GM04504 (cell line): ENCODE measurements at places on chromosomes 5 and 9.

- no peak for DNase-seq
Measured at GRCh38 chr5:60594715-60595477, 105.1 kb downstream of the DEPDC1B start.

DNA sequence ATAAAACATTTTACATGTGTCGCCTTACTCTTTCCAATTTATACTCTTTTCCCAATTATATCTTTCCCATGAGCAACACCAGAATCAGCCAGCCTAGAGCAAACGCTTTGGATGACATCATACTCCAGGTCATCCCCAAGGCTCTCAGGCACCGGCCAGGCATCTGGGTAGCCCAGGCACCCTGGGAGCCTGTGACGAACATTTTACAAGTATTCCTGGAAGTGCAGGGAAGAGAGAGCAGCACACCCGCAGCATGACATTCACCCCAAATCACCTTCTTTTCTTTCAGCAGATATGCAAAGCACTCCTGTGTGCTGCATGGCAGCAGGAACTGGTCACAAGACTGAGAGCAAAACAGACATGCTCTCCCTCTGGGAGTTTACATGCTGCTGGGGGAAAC, 75.7 kb upstream of the SMIM23 start:
- DNase-seq, result no peak

GRCh38 chr9:29773676-29774075, 2200.4 kb upstream of the C9orf72 start:
- no peak for DNase-seq

- DNase-seq, result no peak
Measured at GRCh38 chr9:107237873-107238272, 45.2 kb upstream of the RAD23B start.

DNA sequence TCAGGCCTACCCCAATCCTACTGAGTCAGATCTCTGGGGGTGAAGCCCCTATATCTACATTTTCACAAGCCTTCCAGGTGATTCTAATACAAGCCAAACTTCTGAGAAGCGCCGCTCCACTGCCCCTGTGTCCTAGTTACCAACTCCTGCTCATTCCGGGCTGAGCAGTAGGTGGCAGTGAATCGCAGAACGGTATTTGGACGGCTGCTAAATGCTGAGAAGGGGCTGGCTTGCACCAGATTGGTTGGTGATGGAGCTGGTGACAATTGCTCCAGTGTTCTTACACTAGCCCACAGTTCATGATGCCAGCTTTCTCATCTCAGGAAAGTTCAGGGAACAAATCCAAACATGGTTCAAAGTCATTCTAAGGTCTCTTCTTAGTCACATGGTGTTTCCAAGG, 31.1 kb upstream of the FGF1 start:
- no peak for DNase-seq

DNA sequence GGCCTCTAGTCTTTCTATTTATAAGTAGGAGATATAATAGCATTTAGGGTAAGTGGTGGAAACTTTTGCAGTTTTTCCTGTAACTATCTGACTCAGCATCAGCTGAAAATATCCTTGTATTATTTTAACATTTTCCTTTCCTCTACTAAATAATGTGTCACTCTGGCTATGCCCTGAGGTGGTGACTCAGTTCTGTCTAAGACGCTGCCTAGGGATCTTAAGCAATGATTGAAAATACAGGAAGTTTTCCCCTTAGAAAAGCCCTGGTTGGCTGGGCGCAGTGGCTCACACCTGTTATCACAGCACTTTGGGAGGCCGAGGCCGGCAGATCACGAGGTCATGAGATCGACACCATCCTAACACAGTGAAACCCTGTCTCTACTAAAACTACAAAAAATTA, 9.3 kb upstream of the EDIL3 start:
- DNase-seq, result no peak

DNA sequence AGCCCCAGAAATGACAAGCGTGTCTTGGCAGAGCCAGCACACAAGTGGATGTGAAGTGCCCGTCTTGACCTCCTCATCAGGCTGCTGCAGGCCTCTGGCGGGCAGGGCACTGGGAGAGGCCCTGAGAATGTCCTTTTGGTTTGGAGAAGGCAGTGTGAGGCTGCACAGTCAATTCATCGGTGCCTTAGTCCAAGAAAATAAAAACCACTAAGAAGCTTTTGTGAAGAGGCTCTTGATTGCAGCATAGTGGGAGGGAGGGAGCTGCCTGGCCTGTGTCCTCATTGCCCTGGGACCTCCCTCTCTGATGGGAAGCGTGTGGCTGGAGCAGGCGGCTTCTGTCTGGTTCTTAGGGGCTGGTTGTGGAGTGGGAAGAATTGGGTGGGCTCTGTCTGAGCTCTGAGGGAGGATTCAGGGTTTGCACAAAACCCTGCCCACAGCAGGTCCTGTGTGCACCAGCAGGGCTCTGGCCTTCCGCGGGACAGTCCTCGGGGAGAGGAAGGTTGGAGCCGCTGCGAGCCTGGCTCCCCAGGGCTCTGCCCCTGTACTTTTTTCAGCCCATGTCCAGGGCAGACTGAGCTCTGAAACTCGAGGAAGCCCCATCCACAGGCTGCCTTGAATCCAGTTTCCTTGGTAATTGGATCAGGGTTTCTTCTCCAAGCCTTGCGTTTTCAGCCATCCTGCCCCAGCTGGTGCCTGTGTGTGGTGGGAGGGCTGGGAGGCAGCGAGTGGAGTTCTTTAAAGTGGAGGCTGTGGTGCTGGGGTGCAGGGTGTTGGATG, 1.1 kb downstream of the HRCT1 start:
- DNase-seq, result no peak

DNA sequence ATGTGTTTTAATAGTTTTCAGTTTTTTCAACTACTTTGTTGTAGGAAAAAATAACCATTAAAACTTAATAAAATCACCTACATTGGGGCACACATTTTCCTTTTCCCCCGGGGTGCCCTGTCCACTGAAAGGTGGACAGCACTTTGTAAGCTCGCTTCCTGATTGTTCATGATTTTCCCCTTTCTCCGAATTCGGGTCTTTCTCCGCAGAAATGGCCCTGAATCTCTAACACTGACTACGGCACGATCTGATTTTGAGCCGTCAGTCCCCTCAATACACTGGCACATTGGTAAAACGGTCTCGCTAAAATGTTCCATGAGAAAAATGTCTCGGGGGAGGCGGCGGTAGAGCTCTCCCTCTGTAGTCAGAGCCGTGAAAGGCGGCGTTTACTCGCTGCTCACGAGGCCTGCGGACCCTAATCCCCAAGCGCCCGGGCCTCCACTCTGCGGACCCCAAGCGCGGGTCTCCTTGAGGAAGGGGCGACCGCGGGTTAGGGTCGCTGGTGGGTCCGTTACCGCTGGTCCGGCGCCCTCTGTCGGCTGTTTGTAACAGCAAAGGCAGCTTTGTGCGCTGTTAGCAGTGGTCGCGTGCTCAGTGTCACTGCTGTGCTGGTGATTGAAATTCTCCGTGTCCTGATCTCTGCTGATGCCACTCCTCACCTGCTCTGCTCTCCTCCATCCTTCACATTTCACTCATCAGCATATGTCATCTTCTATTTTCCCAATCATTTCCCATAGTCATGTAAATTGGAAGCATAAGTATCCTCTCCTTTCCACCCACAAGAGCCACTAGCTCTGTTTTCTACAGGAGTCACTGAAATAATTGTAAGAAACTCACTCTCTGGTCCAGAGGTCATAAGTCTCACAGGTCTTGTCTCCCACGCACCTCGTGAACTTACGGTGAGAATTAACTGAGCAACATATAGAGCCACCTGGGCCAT, 10.8 kb upstream of the IFNA2 start:
- no peak for DNase-seq

GRCh38 chr5:86909418-86910295, 291.9 kb downstream of the COX7C start:
- DNase-seq, result peak; percentile 76

GRCh38 chr9:3880851-3881250, 355.1 kb upstream of the RFX3 start:
- peak; percentile 87 for DNase-seq

- no peak for DNase-seq
Measured at GRCh38 chr5:89440670-89441069, 557.7 kb upstream of the MEF2C start.

DNA sequence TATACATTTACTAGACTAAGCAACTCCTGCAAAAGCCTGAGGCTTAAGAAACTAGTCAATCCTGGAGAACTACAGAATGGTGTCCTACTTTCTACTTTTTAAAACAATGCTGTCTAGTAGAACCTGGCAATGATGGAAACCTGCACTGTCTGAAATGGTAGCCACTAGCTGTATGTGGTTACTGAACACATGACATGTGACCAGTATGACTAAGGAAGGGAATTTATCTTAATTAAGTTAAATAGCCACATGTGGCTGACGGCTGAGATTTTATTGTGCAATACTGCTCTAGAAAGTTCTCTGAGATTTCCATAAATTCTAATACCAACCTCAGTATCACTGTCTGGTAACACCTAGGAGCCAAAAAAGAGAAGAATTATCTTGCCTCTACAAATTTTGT, 44.9 kb upstream of the RAPGEF6 start:
- DNase-seq, result peak; percentile 65

DNA sequence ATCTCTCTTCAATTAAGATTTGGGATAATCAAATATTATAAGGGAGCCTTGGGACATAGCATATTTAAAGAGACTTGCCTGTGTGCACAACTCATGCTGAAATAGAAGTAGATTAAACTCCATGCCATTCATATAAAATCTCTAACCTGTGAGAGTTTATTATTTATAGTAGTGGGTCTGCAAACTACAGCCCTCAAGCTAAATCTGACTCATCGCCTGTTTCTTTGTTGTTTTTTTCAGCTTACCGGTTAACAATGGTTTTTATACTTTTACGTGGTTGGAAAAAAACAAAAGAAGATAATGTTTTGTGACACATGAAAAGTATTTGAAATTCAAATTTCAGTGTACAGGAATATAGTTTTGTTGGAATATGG, 61.9 kb upstream of the GHR start:
- no peak for DNase-seq

GRCh38 chr9:136339173-136339957, 12.0 kb downstream of the GPSM1 start:
- DNase-seq, result no peak

DNA sequence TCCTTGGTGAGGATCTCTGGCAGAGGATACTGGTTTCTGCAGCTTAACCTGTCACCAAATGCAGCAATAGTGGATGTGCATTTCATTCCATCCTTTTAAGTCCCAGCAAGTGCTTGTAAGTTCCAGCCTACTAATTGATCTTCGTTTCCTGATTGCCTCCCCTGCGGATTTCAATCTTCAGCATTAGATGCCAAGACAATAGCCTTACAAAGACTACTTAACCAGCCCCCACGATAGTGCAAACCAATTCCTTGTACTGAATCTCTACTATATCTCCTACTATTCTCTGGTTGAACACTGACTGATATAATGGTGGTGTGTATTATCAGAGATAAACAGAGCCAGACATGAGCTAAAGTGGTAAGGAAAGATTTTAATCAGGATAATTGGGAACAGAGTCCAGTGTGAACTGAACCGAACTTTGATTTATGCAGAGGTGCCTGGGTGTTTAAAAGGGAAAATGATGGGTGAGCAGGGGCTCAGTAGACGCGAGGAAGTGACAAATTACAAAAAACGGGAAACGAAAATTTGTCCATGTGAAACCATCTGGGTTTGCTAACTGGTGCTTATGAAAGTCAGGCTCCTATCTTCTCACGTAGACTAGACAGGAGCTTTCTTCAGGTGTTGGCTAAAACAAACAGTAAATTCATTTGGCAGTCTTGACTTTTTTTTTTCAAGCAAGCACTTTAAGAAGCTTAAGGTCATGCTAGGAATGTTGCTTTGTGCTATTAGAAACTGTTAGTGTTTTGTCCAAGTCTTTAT, 106.9 kb upstream of the ST8SIA4 start:
- DNase-seq, result no peak

- no peak for DNase-seq
Measured at GRCh38 chr5:17709011-17709710, 74.9 kb downstream of the TAF11L14 start.

- DNase-seq, result no peak
Measured at GRCh38 chr5:168415971-168416370, 70.3 kb upstream of the RARS1 start.

GRCh38 chr9:100020121-100020795, 78.5 kb downstream of the ERP44 start:
- DNase-seq, result peak; percentile 3

- no peak for DNase-seq
Measured at GRCh38 chr9:119839888-119840287, 470.7 kb upstream of the BRINP1 start.

DNA sequence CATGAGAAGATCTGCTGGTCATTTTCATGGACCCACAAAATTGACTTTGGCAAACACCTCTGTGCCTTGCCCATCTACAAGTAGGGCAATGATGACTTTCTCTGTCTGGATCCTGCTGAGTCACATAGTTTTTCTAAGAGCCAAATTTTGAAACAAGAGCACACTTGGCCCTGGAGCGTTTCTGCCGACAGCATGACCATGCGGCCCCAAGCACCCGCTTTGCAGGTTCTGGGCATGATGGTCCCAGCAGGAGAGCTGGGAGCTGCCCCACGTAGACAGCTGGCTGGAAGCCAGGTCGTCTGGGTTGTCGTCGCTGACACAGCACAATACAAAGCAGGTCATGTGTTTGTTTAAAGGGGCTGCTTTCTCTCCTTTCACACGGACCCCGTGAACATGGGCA, 159.8 kb downstream of the SYK start:
- no peak for DNase-seq

GRCh38 chr5:95741458-95741857, 10.3 kb downstream of the RHOBTB3 start:
- DNase-seq, result no peak

DNA sequence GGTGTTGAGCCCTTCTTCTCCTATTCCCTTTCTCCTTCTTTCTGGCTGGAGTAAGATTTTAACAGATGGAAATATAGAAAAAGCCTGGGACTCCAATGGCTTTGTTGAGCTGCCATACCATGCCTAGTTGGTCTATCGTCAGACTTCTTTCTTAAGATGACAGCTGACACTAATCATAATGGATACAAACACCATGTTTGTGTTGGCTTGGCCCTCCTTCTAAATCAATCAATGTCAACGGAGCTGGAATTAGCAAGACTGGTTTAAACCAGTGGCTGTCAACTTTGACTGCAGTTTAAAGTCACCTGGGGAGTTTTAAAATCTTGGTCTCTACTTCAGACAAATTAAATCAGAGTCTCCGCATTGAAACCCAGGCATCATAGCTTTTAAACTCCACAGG, 264.5 kb upstream of the PRR16 start:
- no peak for DNase-seq
